ENCODE measurements at places on chromosomes 6 and 20. TPM values are rescaled to one million over a fixed set of nuclear protein-coding genes. Genes with fewer than 3 reads are reported as not detected.
A peak's percentile ranks its signal among the peaks of the same experiment; 100 is the strongest.

The C4A gene
- 85.5 TPM for total RNA-seq

DNA sequence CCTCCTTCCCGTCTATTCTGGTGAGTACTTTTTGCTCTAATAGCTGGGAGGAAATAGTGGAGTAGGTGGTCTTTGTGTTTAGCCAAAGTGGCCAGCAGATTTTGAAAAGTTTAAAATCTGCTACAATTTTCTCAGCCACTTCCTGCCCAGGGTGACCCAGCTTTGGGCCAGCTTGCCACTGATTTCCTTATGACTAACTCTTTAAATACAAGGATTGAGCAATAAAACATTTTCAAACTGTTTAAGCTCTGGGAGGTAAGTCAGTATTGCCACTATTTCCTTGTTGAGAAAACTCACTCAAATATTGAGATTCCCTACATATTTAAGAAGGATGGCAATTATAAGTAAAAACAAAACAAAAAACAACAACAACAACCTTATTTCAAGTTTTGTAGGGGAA is 54.5 kb downstream of the TRMT11 start:
- peaks cover 52% of the 10 kb centered on the region for H3K36me3 ChIP-seq
- DNase-seq = no peak
- no peaks in the 10 kb centered on the region for H3K4me1 ChIP-seq
- H3K27ac ChIP-seq = no peak overlapping the region
- H3K27me3 ChIP-seq = no peaks in the 10 kb centered on the region

GRCh38 chr6:548517-548916 is 108.4 kb downstream of the HUS1B start:
- peaks cover 43% of the 10 kb centered on the region for H3K36me3 ChIP-seq
- H3K4me1 ChIP-seq = no peaks in the 10 kb centered on the region
- H3K27me3 ChIP-seq = no peaks in the 10 kb centered on the region
- no peak overlapping the region for H3K4me3 ChIP-seq
- no peak for DNase-seq

- no peak for DNase-seq
- H3K27ac ChIP-seq = no peak overlapping the region
- H3K4me1 ChIP-seq = no peaks in the 10 kb centered on the region
- no peaks in the 10 kb centered on the region for H3K36me3 ChIP-seq
Measured at GRCh38 chr20:51470907-51471411, 71.6 kb downstream of the NFATC2 start.

- H3K4me3 ChIP-seq = no peak overlapping the region
- H3K27ac ChIP-seq = no peak overlapping the region
- H3K4me1 ChIP-seq = no peaks in the 10 kb centered on the region
- no peak for DNase-seq
- peaks cover 82% of the 10 kb centered on the region for H3K36me3 ChIP-seq
Measured at GRCh38 chr20:63750807-63751470, 11.4 kb downstream of the SLC2A4RG start.

DNA sequence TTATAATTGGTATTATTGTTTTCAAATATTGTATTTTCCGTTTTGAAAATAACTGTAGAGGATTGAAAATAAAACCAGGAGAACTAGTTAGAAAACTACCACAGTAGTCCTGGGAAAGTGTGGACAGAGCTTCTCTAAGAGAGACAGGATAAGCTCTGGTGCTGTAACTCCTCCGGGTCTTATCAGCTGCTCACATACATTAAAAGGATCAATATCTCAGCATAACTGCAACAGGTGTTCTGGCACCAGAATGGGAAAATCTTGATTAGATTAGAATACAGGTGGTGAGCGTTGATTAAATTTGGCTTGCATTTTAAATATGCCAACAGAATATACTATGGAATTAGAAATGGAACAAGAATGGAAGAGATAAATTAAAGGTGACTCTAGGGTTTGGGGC is 1138.9 kb upstream of the ADGRB3 start:
- no peaks in the 10 kb centered on the region for H3K4me1 ChIP-seq
- H3K27ac ChIP-seq = no peak overlapping the region
- H3K4me3 ChIP-seq = no peak overlapping the region
- no peak for DNase-seq
- no peaks in the 10 kb centered on the region for H3K27me3 ChIP-seq

GRCh38 chr6:40672087-40672486 is 84.9 kb upstream of the LRFN2 start:
- H3K36me3 ChIP-seq = no peaks in the 10 kb centered on the region
- H3K4me3 ChIP-seq = no peak overlapping the region
- no peaks in the 10 kb centered on the region for H3K4me1 ChIP-seq
- no peak overlapping the region for H3K27ac ChIP-seq
- DNase-seq = no peak

The LRRC73 gene
- 0.53 TPM for total RNA-seq

DNA sequence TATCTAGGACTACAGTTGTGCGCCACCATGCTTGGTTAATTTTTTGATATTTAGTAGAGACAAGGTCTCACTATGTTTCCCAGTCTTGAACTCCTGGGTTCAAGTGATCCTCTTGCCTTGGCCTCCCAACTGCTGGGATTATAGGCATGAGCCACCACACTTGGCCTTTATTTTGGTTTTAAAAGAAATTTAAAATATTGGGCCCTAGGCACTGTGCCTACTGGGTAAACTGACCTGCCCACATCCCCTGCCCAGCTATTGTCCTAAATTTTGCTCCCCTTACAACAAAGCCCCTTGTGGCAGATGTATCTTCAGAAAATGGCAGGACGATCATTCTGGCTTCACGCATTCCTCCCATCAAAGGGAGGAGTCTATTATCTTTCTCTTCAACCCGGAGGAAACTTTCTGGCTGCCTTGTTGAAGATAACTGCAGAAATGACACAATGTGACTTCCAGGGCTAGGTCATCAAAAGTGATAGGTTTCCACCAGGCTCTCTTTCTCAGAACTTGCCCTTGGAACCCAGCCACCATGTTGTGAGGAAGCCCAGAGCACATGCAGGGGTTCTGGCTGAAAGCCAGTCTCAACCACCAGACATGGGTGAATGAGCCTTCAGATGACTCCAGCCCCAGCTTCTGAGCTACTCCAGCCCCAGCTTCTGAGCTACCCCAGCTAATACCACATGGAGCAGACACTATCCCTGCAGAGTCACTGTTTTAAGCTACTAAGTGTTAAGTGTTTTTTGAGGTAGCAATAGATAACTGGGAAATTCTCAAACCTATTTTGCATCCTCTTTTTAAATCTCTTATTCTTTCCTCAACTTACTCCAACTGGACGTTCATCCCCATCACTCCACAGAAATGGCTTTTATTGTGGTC is 4.6 kb upstream of the GUCA1B start:
- DNase-seq = no peak
- no peaks in the 10 kb centered on the region for H3K4me1 ChIP-seq
- peaks cover 17% of the 10 kb centered on the region for H3K36me3 ChIP-seq

DNA sequence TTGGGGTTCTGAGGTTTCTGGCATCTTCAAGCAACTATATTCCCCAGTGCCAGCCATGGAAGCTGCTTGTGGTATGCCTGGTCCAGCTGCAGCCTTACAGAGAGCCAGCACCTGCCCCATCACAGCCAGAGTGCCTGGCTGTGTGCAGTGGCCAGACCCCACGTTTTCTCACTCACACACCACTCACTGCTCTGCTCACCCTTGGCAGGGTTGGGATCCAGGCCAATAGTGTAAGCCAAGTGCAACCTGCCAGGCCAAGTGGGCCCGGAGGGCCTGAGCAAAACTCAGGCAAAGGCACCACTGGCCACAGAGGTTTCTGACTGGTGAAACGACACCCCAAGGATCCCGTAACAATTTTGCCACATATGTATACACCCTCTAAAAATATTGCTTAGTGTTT is 67.9 kb upstream of the EYA4 start:
- H3K4me1 ChIP-seq = no peaks in the 10 kb centered on the region
- no peaks in the 10 kb centered on the region for H3K36me3 ChIP-seq
- no peak overlapping the region for H3K27ac ChIP-seq
- no peaks in the 10 kb centered on the region for H3K27me3 ChIP-seq
- no peak for DNase-seq
- no peak overlapping the region for H3K4me3 ChIP-seq

DNA sequence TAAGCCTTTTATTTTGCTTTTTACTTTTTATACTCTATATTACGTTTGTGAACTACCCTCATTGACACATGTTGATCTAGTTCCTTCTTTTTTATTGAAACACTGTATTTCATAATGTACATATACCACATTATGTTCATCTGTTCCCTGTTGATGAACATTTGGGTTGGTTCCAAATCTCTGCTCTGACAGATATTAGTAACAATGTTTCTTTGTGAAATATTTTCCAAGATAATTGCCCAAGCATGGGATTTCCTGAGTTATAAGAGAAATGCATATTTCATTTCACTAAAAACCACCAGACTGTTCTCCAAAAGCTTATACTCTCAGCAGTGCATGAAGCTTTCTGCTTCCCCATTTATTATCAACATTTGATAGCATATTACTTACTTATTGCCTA is 44.2 kb upstream of the TNFRSF21 start:
- no peak for DNase-seq
- H3K4me1 ChIP-seq = no peaks in the 10 kb centered on the region
- no peak overlapping the region for H3K4me3 ChIP-seq
- no peak overlapping the region for H3K27ac ChIP-seq
- H3K36me3 ChIP-seq = no peaks in the 10 kb centered on the region
- H3K27me3 ChIP-seq = peaks cover 10% of the 10 kb centered on the region

The BEND6 gene
- total RNA-seq = 0.07 TPM

GRCh38 chr6:156564807-156565149 is 212.4 kb upstream of the ARID1B start:
- H3K27ac ChIP-seq = no peak overlapping the region
- no peaks in the 10 kb centered on the region for H3K27me3 ChIP-seq
- H3K4me3 ChIP-seq = no peak overlapping the region
- H3K36me3 ChIP-seq = no peaks in the 10 kb centered on the region

- no peaks in the 10 kb centered on the region for H3K36me3 ChIP-seq
- DNase-seq = no peak
- no peaks in the 10 kb centered on the region for H3K27me3 ChIP-seq
- H3K4me3 ChIP-seq = no peak overlapping the region
- H3K4me1 ChIP-seq = peaks cover 3% of the 10 kb centered on the region
Measured at GRCh38 chr6:107244742-107245480, 129.6 kb upstream of the BEND3 start.

DNA sequence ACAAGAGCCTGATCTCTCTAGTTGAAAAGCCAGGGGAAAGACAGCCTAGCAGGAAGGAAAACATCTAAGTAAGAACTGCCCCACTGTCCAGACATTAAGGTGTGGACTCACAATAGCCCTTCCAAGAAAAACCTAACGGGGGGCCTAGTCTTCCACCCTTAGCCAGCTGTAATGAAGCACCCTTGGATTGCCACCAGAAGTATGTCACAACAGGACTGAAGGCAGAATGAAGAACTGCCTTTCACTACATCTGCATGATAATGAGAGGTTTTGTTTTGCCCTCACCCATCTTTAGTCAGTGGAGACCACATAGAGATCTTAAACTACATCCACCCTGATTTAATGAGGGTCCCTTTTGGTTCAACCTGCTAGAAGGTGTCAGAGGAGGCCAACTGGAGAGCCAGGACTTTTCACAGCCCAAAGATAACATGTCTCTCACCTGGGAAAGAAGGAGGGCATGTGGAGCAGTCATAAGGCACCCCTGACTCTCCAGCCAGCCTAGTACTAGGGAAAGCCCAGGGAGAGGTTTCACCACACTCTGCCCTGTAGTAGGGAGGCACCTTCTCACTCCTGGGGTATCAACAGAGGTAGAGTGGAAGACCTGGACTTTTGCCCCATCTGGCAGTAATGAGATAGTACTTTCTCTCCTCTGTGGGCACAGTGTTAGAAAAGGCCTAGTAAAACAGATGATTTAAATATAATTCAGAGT is 1017.4 kb upstream of the MANEA start:
- no peak overlapping the region for H3K27ac ChIP-seq
- H3K27me3 ChIP-seq = no peaks in the 10 kb centered on the region
- H3K4me1 ChIP-seq = no peaks in the 10 kb centered on the region
- DNase-seq = no peak

The SMOC2 gene
- total RNA-seq = 36.5 TPM

GRCh38 chr6:28838634-28839442 is 84.9 kb downstream of the TRIM27 start:
- peaks cover 22% of the 10 kb centered on the region for H3K4me1 ChIP-seq
- peak overlapping the region; percentile 59 for H3K4me3 ChIP-seq
- H3K27me3 ChIP-seq = peaks cover 74% of the 10 kb centered on the region
- H3K36me3 ChIP-seq = no peaks in the 10 kb centered on the region
- peak overlapping the region; percentile 41 for H3K27ac ChIP-seq
- peak; percentile 74 for DNase-seq

- peaks cover 97% of the 10 kb centered on the region for H3K36me3 ChIP-seq
- DNase-seq = peak; percentile 24
- H3K4me1 ChIP-seq = peaks cover 4% of the 10 kb centered on the region
- H3K27ac ChIP-seq = no peak overlapping the region
- H3K4me3 ChIP-seq = no peak overlapping the region
Measured at GRCh38 chr6:17622144-17622543, 22.0 kb downstream of the FAM8A1 start.

DNA sequence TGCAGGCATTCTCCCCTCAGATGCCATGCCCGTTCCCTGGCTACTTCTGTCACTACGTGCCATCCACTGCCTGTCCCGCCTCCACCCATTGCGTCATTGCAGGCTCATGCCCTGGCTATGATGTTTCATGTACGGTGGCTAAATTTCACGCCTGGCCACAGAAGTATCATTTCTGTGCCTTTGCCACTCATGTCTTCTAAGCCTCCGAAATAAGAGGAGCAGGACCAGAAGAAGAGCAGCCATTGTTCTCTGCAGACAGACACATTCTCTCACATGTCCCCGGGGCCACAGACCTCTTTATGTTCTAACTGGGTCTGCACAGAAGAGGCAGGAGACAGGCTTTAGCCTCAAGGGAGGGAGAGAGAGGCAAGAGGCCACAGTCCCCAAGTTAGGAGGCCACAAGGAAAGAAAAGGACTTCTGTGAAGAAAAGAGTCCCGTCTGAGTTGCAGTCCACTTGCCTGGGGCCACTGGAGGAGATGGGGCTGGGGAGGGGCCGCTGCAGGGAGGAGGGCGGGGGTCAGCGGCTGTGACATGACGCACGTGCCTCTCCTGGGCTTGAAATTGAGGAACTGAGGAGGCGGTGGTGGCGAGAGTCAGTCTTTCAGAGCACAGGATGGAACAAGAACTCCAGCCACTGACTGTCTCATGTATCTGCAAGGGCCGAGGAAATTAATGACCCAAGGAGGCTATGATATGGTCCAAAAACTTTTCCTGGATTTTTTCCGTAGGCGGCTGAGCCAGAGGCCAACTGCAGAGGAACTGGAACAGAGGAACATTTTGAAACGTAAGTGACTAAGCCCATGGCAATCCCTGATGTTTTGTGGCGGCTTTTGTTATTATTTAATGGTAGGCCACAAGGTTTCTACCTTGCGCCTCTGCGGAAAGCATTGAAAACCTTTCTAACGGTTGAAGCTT is 55.9 kb downstream of the TBC1D7 start:
- no peaks in the 10 kb centered on the region for H3K27me3 ChIP-seq
- peak; percentile 29 for DNase-seq
- H3K27ac ChIP-seq = no peak overlapping the region
- H3K36me3 ChIP-seq = peaks cover 21% of the 10 kb centered on the region

- H3K27ac ChIP-seq = no peak overlapping the region
- H3K4me3 ChIP-seq = no peak overlapping the region
Measured at GRCh38 chr6:147054158-147054557, 150.1 kb upstream of the STXBP5 start.

The AGER gene
- 3.5 TPM for total RNA-seq

GRCh38 chr6:139006477-139006876 is 18.4 kb upstream of the REPS1 start:
- H3K4me3 ChIP-seq = no peak overlapping the region
- H3K36me3 ChIP-seq = no peaks in the 10 kb centered on the region
- no peaks in the 10 kb centered on the region for H3K4me1 ChIP-seq

Data from heart right ventricle (tissue), 16 donors.